Activated T-helper 17 cell treated with anti-CD3 and anti-CD28 coated beads, Interleukin-2, amount 50 U/mL, for 72 hours (primary cell): ENCODE measurements at places on chromosomes 7 and 10.

GRCh38 chr10:49571388-49571787 lies 32.5 kb upstream of the ERCC6 start:
- peak; percentile 35 for ATAC-seq

GRCh38 chr7:31129067-31129466 lies 77.0 kb downstream of the ADCYAP1R1 start:
- no peak for ATAC-seq

DNA sequence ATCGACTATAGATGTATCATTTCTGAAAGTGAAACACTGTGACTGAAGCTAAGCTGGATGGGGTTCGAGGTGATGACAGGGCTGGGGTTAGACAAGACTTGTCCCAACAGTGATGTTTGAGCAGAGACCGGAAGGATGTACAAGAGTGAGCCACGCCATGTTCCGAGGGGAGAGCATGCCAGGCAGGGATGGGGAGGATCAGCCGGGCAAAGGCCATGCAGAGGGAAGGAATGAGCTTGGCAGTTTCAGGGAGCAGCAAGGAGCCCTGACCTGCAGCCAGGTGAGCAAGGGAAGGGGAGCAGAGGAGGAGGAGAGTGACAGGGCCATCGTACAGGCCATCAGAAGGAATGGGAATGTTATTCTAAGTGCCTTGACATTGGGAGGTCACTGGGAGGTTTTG lies 114.9 kb upstream of the GPR26 start:
- ATAC-seq: no peak

DNA sequence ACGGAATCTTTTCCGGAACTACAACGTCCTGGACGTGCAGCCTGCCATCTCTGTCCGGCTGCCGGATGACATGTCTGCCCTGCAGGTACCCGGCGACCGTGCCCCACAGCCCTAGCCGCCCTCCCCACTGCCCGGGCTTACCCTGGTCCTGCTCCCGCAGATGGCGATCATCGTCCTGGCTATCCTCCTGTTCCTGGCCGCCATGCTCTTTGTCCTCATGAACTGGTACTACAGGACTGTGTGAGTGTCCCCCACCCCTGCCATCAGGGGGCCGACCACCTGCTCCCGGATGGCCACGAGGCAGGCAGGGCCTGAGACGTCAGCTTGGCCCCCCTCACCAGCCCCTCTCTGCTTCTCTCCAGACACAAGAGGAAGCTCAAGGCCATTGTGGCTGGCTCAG lies 38.0 kb upstream of the VSIR start:
- ATAC-seq: no peak

- ATAC-seq: no peak
Measured at GRCh38 chr10:132167976-132168375, 18.8 kb upstream of the DPYSL4 start.

DNA sequence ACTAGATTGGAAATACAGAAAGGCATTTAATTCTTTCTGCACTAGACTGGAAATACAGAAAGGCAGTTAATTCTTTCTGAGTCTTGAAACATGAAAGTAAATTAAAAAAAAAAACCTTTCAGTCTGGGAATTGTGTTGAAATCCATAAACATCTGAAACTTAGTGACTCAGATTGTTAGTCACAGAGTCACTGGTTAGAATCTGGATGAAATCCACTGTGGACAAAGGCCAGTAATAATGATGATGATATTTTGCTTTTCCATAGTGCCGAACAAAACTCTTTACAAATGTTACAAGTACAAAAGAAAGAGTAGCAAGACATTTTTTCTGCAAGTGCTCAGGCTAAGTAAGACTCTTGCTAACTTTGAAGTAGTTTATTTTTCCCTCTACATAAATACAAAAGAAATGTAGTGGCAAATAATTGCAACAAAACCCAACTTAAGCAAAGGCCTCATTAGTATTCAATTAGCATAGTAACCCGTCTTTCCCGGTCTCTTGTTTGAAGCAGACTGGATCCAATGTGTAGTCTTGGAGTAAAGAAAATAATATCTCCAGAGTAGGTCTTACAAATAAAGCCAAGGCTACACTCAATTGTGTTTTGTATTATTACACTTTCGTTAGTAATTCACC lies 5.8 kb upstream of the PRTFDC1 start:
- no peak for ATAC-seq
